ENCODE measurements at places on chromosomes 3 and 15.

DNA sequence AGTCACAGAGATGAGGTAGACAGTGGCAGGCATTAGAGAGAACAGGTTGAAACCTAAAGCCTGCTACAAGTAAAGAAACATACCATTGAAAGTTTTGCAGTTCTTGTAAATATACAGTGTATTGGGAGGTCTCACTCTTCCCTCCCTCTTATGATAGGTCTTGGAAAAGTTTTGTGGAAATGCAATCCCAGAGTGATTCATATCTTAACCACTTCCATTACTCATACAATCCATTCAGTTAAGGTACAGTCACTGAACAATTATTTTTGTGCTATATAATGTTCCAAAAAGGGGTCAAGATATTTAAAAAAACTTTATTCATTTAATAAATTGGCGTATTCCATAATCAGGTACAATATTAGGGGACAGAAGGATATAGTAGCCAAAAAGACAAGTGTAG, 737.7 kb upstream of the ALCAM start:
- no peak for DNase-seq

GRCh38 chr3:40042752-40043443, 233.5 kb downstream of the MYRIP start:
- no peak for DNase-seq

DNA sequence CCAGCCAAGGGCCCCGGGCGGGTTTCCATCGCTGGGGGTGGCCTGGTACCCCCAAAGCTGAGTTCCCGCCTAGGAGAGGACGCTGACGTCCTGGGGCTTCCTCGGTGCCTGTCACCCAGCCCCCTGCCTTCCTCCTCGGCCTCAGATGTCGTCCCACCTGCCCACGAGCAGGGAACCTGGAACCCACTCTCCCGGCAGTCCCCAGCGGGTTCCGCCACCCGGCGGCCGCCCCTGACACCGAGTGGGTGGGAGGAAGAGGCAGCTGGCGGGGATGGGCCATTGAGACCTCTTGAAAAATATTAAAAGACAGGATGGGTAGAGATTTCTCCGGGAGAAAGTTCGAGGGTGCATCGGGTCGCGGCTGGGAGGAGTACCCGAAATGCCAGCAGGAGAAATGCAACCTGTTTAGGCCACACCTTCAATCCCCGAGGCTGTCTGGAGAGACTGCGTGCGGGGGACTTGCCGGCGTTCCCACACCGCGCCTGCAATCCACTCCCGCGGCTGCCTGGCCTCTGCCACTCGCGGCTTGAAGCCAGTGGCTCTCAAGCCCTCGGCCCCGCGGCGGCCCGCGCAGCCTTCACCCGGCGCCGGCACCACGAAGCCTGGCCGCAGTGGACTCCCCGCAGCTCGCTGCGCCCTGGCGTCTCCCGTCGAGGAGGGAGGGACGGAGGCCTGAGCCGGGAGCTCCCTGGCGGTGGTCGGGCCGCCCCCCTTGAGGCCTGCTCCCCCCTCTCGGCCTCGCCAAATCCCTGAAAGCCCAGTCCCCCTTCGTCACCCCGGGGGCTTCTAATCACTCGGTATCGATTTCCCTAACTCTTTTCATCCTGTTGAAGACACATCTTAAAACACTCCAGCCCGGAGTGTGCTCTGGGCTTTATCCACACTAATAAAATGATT, 8.6 kb upstream of the NR2F2 start:
- no peak for DNase-seq

- DNase-seq: no peak
Observed at GRCh38 chr3:62502315-62503300, 129.3 kb upstream of the FEZF2 start.

- DNase-seq: no peak
Observed at GRCh38 chr15:64008177-64008576, 38.1 kb downstream of the DAPK2 start.

DNA sequence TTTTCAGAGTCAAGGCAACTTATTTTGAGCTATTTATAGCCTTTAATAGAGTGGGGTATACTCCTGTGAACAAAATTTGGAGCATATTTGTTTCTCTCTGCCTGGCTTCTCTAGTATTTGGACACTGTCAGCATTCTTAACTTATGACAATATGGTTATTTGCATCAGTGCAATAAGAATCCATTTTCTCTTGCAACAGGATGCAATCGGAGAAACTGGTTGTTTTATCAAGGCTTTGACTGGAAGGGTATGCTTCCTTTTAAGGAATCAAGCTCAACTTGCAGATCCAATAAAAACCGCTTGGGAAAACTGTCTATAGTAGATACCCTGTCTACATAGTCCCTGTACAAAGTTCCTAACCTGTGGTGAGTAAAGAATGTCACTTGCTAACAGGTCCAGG, 106.7 kb downstream of the DPH6 start:
- no peak for DNase-seq

GRCh38 chr3:169158379-169158778, 505.1 kb downstream of the MECOM start:
- no peak for DNase-seq

DNA sequence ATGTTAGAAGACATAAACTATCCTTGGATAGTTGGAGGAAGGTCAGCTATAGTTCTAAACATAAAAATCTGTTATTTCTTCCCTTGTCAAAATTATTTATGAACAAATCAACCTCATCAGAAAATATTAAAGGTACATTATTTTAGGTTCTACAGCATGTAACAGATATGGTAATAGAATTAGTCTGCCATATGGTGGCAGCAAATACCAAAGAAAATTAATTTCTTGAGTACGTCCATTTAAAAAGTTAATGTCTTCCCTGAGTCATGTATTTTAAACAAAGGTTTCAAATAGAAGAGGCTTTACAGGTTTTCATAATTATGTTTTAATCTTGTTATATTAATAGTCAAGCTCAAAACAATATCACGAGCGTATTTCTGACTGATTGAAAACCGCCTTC, 17.9 kb upstream of the ANKRD28 start:
- no peak for DNase-seq

DNA sequence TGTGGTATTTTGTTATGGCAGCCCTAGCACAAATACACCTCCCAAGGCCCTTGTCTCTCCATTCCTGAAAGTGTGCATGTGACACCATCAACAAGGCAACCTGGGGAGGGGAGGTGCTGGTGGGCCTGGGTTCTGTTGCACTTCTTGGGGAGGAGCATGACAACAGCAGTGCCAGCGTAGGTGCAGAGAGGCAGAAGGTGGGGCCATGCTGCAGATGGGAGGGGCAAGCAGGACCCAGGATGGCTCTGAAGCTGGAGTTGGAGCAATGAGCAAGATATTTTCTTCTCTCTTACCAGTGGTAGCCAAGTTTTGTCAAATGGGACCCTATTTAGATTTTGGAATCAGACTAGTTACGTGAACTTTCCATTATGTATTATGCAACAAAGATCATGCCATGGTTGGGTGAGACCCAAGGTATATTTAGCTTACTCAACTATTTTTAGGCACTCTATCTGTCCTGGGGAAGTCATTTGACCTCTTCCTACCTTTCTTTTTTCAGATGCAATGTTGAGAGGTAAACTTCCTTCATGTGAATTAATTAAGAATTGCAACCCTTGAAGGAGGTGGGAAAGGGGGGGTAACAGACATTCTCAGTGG, 3.4 kb downstream of the FYCO1 start:
- DNase-seq: no peak

DNA sequence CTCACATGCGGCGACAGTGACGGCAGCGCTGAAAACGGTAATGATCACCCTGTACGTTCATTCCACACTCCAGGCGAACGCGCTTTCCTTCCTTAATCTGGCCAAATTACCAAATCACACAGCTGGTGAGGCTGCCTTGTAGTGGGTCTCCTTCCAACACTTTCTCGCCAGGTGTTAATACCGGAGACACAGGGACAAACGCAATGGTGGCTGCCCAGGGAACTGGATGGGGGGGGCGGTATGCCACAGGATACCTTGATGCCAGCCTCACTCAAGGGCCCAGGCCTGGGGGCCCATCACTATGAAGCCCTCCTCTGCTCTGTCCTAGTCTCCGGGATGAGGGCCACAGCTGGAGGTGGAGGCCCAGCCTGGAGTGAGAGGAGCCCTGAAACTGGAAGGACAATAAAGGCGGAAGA, 1.4 kb upstream of the CAMK2N2 start:
- no peak for DNase-seq

DNA sequence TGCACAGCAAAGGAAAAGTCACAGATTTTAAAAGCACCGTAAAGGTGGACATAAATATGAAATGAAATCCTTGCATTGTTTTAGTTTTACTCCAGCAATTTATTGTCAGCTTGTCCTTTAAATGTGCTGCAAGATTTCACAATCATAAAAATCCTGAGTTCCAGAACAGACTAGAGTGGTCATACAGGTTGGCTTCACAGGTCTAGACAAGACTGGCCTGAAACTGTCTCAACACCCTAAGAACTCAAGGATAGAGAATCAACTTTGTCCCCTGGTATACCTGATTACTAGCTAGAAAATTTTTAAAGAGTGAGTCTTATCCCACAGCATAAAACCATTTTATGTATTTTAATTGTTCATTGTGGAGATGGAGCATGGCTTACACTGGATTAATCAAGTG, 521.7 kb upstream of the MCTP2 start:
- no peak for DNase-seq

DNA sequence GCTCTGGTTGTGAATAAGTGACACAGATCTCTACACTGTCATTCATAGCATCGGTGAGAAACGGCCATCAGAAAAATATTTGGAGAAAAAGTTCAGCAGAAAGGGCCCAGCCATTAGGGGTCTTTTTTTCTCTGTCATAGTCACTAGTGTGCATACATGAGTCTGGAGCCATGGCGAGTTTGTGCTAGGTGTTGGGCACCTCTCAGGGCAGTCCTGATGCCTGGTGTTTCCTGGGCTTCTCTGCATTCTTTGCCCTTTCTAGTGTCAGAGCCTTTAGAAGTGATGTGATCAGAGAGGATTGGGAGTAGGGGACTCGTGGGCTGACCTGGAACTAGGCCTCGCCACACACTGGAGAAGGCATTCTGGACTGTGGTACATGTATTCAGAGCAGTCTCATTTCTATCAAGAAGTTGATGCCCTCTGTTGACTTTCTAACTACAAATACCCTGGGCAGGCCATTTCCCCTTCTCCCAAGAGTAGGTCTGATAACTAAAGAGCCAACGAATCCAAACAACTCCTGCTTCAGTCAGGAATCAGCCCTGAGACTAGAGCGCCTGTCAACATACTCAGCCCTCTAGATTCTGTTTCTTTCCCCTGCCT, 1.6 kb downstream of the KY start:
- no peak for DNase-seq

- DNase-seq: no peak
Observed at GRCh38 chr3:126851934-126852333, 131.0 kb upstream of the PLXNA1 start.

DNA sequence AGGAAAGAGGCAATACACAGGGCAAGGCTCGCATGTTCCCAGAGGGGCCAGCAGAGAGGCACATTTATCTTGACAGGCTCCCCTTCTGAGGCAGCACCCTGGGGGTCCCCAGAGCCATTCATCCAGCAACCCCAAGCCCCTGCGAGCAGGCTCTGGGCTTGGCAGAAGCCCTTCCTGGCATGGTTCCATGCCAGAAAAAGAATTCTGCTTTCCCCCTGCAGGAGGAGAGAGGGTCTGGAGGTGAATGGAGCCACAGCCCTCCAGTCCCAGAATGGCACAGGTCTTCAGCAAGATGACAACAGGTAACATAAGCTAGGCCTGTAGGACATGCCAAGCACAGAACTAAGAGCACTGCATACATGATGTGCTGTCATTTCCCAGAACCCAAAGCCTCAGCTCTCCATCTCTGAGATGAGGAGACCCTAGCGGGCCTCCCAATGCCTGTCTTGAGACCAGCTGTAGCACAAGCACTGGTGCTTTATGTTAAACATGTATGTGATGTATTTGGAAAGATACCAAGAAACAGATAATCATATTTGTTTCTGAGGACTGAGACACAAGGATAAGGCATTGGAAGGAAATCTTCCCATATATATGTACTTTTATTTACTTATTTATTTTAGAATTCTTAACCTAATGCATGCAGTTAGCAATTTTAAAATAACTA, 121.6 kb downstream of the ALDH1A2 start:
- DNase-seq: no peak

GRCh38 chr15:74804935-74805334, 7.7 kb upstream of the LMAN1L start:
- DNase-seq: no peak

GRCh38 chr3:23113455-23114171, 89.5 kb upstream of the UBE2E2 start:
- no peak for DNase-seq

GRCh38 chr15:50355980-50356379, 982 bp upstream of the GABPB1 start:
- DNase-seq: no peak

DNA sequence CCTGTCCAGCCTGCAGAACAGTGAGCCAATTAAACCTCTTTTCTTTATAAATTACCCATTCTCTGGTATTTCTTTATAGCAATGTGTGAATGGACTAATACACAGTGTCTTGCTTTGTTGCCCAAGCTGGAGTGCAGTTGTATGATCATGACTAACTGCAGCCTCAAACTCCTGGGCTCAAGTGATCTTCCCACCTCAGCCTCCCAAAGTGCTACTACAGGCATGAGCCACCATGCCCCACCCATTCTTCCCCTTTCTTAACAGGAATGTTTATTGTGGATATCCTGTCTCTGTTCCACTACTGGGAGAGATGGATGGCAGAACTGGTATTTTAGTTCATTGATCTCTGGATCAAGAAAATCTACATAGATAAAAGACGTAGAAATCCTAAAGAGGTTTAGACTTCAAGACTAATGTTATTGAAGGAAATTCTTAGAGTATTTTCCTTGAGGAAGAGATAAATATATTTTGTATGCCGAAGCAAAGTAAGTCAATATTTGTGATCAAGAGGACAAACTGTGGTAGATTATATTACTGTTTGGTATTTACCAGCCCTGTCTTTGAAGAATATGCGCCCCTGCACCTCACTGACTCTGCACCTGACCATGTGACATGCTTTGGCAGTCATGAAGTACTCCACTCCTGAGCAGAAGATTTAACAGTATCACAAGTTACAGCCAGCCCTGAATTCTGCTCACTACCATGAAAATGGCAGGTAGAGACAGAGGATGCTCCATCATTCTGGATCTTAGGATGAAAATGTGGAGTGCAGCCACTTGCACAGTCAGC, 42.9 kb downstream of the UACA start:
- no peak for DNase-seq

DNA sequence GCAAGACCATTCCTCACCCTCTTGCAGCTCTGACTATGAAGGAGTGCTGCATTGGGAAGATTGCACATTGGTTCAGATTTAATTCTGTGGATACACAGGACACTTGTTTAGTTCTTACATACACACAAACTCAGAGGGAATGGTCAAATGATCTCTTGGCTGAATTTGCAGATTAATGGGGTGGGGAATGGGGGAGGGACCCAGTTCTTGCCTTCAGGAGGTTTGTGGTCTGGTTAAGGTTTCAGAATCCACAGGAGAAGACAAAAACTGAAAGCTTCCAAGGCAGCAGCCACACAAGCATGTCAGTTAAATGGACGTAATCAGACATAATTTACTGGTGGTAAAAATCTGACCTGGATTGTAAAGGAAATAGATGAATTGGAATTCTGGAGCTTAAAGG, 257.1 kb upstream of the ROPN1 start:
- DNase-seq: no peak

GRCh38 chr3:105093371-105094252, 273.1 kb upstream of the ALCAM start:
- DNase-seq: no peak

Data from NCI-H748 treated with DMSO at 0.1 percent for 48 hours (cell line).